Chondrocyte (in vitro differentiated cells): ENCODE measurements at places on chromosomes 3 and 15. TPM values are rescaled to one million over a fixed set of nuclear protein-coding genes. Genes with fewer than 3 reads are reported as not detected.

LCTL gene
- 0.31 to 0.50 TPM (median 0.31 TPM) in 3 replicates for total RNA-seq

NME9 gene
- total RNA-seq: not detected in 3 replicates

- no peaks in the 10 kb centered on the region for H3K36me3 ChIP-seq
- no peak for DNase-seq
- no peak overlapping the region for H3K4me3 ChIP-seq
Observed at GRCh38 chr3:144915202-144915601, 943.6 kb downstream of the DIPK2A start.

DNA sequence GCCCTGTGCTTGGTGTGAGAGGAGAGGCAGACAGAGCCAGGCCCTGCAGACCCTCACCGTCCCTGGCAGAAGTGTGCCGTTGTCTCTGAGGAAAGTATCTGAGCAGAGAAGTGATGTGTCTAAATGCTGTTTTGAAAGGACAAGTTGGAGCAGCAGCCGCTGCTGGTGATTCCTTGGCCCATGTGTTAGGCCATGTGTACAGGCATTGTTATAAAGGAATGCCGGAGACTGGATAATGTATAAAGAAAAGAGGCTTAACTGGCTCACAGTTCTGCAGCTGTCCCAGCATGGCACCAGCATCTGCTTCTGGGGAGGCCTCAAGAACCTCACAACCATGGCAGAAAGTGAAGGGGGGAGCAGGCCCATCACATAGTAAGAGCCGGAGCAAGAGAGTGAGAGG lies 334.6 kb upstream of the ATP10A start:
- peaks cover 17% of the 10 kb centered on the region for H3K27me3 ChIP-seq
- DNase-seq: no peak
- no peak overlapping the region for H3K4me3 ChIP-seq
- H3K27ac ChIP-seq: no peak overlapping the region
- no peaks in the 10 kb centered on the region for H3K4me1 ChIP-seq
- H3K36me3 ChIP-seq: no peaks in the 10 kb centered on the region

DNA sequence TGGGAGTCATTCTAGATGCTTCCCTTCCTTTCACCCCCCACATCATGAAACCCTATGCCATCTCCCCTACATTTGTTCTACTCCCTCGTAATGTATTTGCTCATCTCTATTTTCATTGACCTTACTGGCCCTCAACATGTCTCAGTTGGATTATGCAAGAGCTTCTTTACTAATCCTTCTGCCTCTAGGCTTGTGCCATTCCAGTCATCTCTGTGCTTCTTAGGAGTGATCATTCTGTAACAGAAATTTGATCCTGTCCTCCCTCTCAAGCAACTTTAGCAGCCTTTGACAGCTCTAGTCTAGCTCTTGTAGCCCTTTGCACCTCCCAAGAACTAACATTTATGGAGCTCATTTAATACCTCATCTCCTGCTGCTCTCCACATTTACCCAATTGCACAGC lies 64.7 kb downstream of the ISL2 start:
- peaks cover 10% of the 10 kb centered on the region for H3K36me3 ChIP-seq
- H3K27ac ChIP-seq: no peak overlapping the region
- no peak overlapping the region for H3K4me3 ChIP-seq
- H3K27me3 ChIP-seq: no peaks in the 10 kb centered on the region
- DNase-seq: no peak

- DNase-seq: no peak
- H3K4me3 ChIP-seq: no peak overlapping the region
- peaks cover 16% of the 10 kb centered on the region for H3K4me1 ChIP-seq
- H3K27ac ChIP-seq: no peak overlapping the region
Observed at GRCh38 chr3:194076475-194076874, 59.5 kb upstream of the HES1 start.

DNA sequence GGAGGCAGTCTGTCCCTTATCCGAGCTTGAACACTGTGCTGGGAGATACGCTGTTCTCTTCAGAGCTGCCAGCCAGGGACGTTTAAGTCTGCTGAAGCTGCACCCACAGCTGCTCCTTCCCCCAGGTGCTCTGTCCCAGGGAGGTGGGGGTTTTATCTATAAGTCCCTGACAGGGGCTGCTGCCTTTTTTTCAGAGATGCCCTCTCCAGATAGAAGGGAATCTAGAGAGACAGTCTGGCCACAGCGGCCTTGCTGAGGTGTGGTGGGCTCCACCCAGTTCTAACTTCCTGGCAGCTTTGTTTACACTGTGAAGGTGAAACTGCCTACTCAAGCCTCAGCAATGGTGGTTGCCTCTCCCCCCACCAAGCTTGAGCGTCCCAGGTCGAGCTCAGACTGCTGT lies 319.9 kb upstream of the GRM7 start:
- H3K27ac ChIP-seq: no peak overlapping the region
- no peaks in the 10 kb centered on the region for H3K36me3 ChIP-seq
- no peaks in the 10 kb centered on the region for H3K27me3 ChIP-seq
- DNase-seq: no peak
- H3K4me1 ChIP-seq: no peaks in the 10 kb centered on the region
